ENCODE measurements at places on chromosomes 2 and 18.

GRCh38 chr2:8249141-8249540 is 432.7 kb upstream of the ID2 start:
- no peak for DNase-seq

DNA sequence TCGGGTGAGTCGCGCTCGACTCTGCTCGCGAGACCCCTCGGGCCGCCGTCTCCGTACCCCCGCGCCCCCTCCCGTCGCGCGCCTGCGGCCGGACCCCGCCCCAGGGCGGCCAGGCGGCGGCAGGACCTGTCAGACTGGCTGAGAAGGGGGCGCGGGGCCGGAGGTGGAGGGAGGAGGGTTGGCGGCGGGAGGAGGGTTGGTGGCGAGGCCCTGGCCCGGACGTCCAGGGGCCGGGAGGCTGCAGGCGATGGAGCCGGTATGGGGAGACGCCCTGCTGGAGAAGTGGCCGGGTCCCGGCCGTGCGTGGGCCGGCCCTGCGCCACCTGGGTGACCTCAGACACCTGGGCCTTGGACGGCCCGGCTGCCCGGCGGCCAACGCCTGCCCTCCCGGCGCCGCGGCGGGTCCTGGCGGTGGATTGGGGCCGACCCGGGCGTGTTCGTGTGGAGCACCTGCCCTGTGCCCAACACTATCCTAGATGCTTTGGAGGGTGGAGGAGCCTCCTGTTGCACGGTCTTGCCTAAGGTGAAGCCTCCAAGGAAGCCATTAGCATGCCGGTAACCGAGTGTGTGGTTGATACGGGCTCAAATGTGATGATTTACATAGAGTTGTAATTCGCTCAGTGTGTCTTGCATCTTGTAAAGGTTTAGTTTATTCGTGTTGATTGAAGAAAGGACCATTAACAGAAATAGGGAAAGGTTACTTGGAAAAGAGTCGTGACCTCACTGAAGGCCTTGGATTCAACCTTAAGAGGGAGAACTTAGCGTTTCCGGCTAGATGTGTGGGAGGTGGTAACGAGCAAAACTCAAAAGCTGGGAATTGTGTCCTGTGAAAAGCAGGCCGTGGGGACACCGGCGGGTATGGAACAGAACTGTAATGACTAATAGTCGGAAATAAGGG is 550 bp downstream of the MYL12B start:
- DNase-seq = no peak

- no peak for DNase-seq
Measured at GRCh38 chr2:38146275-38146906, 70.4 kb upstream of the CYP1B1 start.

GRCh38 chr2:188845692-188846091 is 128.5 kb upstream of the COL3A1 start:
- DNase-seq = no peak

GRCh38 chr2:9095226-9095625 is 91.7 kb upstream of the MBOAT2 start:
- DNase-seq = no peak
